ENCODE measurements at places on chromosomes 16 and 17.

GRCh38 chr16:3087243-3088235 lies 11.6 kb downstream of the ZSCAN10 start:
- H3K4me1 ChIP-seq, result no peaks in the 10 kb centered on the region
- no peaks in the 10 kb centered on the region for H3K36me3 ChIP-seq
- no peak overlapping the region for H3K27ac ChIP-seq
- H3K27me3 ChIP-seq, result no peaks in the 10 kb centered on the region
- peak; percentile 24 for DNase-seq

GRCh38 chr17:43983515-43984411 lies 20.7 kb upstream of the NAGS start:
- H3K27me3 ChIP-seq, result peaks cover 31% of the 10 kb centered on the region
- no peak for DNase-seq
- H3K4me3 ChIP-seq, result peak overlapping the region; percentile 29
- H3K4me1 ChIP-seq, result no peaks in the 10 kb centered on the region

DNA sequence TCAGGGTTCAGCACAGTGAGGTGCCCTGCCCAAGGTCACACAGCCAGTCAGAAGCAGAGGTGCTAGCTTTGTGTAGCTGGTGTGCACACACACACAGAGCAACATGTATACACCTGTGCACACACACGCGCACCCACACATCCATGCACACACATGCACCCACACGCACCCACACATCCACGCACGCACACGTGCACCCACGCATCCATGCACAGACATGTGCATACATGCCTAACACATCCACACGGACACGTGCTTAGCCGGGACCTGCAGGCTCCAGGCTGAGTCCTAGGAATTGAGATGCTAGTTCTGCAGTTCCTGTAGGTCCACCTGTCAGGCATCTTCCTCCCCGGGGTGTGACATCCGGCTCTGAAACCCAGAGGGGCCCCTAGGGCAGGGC lies 13.0 kb upstream of the DPEP1 start:
- H3K27me3 ChIP-seq, result no peaks in the 10 kb centered on the region
- no peak for DNase-seq
- peak overlapping the region; percentile 65 for H3K27ac ChIP-seq
- no peak overlapping the region for H3K4me3 ChIP-seq
- no peaks in the 10 kb centered on the region for H3K36me3 ChIP-seq

DNA sequence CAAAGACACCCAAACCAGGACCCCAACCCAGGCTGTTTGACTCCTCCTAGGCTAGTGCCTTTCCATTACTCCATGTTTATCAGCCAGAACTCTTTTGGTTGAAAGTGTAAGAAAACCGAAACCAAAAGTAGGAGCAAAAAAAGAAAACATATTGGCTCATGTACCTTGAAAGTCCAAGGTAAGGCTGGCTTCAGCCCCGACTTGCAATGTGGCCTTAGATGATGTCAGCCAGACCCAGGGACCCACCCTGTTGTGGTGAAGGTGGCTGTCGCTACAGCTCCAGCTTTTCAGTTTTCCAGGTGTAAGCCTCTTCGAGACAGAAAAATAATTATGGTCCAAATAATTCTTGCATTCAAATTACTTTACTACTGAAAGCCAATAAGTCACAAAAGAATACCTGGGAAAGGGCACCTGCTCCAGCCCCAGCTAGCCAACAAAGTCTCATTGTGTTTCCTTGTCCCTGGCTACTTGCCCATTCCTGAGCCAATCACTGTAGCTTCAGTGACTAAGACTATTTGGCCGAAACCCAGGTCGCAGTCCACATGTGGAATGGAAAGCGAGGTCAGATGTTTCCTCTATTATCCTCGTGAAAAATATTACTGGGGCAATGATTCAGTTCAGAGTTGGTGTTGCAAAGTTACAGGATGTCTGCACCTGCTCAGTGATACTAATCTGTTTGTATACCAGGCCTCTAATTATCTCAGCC lies 20.7 kb downstream of the DNAH9 start:
- no peaks in the 10 kb centered on the region for H3K27me3 ChIP-seq
- no peak for DNase-seq
- no peak overlapping the region for H3K27ac ChIP-seq
- H3K36me3 ChIP-seq, result no peaks in the 10 kb centered on the region
- H3K4me1 ChIP-seq, result no peaks in the 10 kb centered on the region
- H3K4me3 ChIP-seq, result no peak overlapping the region

- H3K4me3 ChIP-seq, result no peak overlapping the region
- peak; percentile 88 for DNase-seq
- no peak overlapping the region for H3K27ac ChIP-seq
- H3K4me1 ChIP-seq, result peaks cover 16% of the 10 kb centered on the region
Observed at GRCh38 chr17:17710728-17711541, 29.7 kb downstream of the RAI1 start.

GRCh38 chr16:81713796-81714195 lies 65.3 kb upstream of the PLCG2 start:
- H3K27me3 ChIP-seq, result no peaks in the 10 kb centered on the region
- no peak overlapping the region for H3K27ac ChIP-seq
- peaks cover 8% of the 10 kb centered on the region for H3K4me1 ChIP-seq
- H3K36me3 ChIP-seq, result no peaks in the 10 kb centered on the region
- DNase-seq, result no peak

DNA sequence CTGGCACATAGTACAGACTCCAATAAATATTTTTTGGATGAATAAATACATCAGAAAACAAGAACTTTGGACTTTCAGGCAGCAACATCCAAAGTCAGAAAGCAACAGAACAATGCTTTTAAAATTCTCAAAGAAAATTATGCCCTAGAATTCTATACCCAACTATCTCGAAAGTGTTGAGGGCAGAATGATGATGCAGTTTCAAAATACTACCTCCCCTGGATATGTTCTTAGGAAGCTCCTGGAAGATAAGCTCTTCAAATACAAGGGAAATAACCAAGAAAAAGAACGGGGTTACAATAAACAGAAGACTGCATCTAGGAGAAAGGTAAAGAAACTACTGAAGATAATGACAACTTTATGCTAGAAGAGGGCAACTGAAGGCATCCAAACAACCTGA lies 11.0 kb downstream of the SIAH1 start:
- no peak for DNase-seq
- no peaks in the 10 kb centered on the region for H3K27me3 ChIP-seq
- no peaks in the 10 kb centered on the region for H3K36me3 ChIP-seq

DNA sequence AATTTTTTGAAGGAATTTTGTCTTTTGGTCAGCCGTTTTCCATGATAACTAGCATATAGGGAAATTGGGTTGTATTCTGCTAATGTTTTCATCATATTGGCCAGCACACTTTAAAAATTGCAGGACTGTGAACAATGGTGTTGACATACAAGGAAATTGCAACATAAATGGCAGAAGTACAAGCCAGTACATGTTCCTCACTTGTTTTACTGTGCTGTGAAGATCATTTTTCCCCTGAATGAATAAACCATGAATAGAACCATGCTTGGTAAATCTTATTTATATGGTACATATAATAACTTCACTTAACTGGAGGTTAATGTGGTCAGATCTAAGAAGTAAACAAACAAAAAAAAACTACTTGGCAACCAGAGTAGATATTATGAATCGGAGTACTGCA lies 22.8 kb downstream of the OMG start:
- no peaks in the 10 kb centered on the region for H3K4me1 ChIP-seq
- no peak overlapping the region for H3K4me3 ChIP-seq
- DNase-seq, result no peak
- no peak overlapping the region for H3K27ac ChIP-seq
- H3K36me3 ChIP-seq, result peaks cover 25% of the 10 kb centered on the region

GRCh38 chr17:81635973-81636504 lies 873 bp downstream of the NPLOC4 start:
- H3K27ac ChIP-seq, result peak overlapping the region; percentile 96
- H3K27me3 ChIP-seq, result no peaks in the 10 kb centered on the region

- DNase-seq, result peak; percentile 37
- no peak overlapping the region for H3K4me3 ChIP-seq
- no peaks in the 10 kb centered on the region for H3K27me3 ChIP-seq
- peak overlapping the region; percentile 60 for H3K27ac ChIP-seq
Observed at GRCh38 chr16:53756275-53756996, 52.5 kb downstream of the FTO start.

DNA sequence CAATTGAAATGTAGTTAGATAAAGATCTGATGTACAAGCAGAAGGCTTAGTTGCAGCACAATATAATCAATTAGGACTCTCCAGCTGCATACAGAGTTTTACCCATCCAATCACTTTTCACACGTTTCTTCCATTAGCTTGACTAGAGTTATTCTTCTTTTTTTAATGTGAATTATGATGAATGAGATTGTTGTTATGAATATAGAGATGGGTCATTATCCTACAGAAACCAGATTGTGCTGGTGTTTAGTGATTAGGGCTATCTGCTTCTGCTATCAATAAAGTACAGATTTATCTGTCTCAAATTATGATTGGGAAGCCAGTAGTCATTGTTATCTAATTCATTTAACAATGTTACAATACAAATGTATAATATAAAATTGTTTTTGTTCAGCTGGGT lies 221.4 kb upstream of the TBX2 start:
- H3K27ac ChIP-seq, result peak overlapping the region; percentile 86
- no peak for DNase-seq
- H3K4me1 ChIP-seq, result peaks cover 36% of the 10 kb centered on the region
